MG63 (cell line): ENCODE measurements at places on chromosomes 5 and 9. TPM values are rescaled to one million over a fixed set of nuclear protein-coding genes. Genes with fewer than 3 reads are reported as not detected.

Gene ROPN1L
- total RNA-seq = 3.0 and 5.4 TPM in 2 replicates

Gene WDR70
- 37.9 and 78.4 TPM in 2 replicates for total RNA-seq

Gene NR4A3
- total RNA-seq = not detected in 2 replicates

Gene CARD6
- 2.0 and 2.4 TPM in 2 replicates for total RNA-seq
